Mesothelial cell of epicardium (in vitro differentiated cells): ENCODE measurements at places on chromosomes 13 and 19.

- no peak overlapping the region for H3K27ac ChIP-seq
- DNase-seq = no peak
Measured at GRCh38 chr19:30999726-31000125, 349.5 kb downstream of the TSHZ3 start.

DNA sequence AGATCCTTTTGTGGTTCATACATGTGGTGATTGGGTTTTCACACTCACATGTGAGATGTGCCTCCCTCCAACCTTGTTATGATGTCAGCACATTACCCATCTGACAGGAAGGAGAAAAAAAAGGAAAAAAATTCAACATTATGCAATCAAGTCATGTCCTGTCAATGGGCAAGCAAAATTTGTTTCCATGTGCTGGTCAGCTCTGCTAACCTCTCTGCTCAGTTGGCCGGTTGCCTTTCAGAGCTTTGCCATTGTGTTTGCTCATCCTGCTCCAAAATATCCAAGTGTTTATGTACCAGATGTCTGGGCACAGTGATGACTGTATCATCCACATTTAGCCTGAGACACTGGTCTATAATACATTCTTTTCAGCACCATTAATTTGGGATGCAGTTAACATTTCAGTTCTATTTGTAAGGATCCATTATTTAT is 27.0 kb upstream of the METTL21C start:
- no peak overlapping the region for H3K27ac ChIP-seq
- no peaks in the 10 kb centered on the region for H3K36me3 ChIP-seq
- no peak overlapping the region for H3K4me3 ChIP-seq
- H3K4me1 ChIP-seq = no peaks in the 10 kb centered on the region
- no peak for DNase-seq
- no peaks in the 10 kb centered on the region for H3K27me3 ChIP-seq

- no peak overlapping the region for H3K27ac ChIP-seq
- no peak overlapping the region for H3K4me3 ChIP-seq
- H3K36me3 ChIP-seq = no peaks in the 10 kb centered on the region
- H3K27me3 ChIP-seq = no peaks in the 10 kb centered on the region
- no peak for DNase-seq
- no peaks in the 10 kb centered on the region for H3K4me1 ChIP-seq
Measured at GRCh38 chr19:38606131-38606530, 11.6 kb downstream of the MAP4K1 start.

GRCh38 chr19:23762884-23763711 is 4.4 kb upstream of the ZNF681 start:
- H3K27me3 ChIP-seq = no peaks in the 10 kb centered on the region
- H3K4me1 ChIP-seq = peaks cover 23% of the 10 kb centered on the region
- peak overlapping the region; percentile 98 for H3K27ac ChIP-seq
- H3K4me3 ChIP-seq = peak overlapping the region; percentile 94
- peaks cover 6% of the 10 kb centered on the region for H3K36me3 ChIP-seq
- peak; percentile 93 for DNase-seq

DNA sequence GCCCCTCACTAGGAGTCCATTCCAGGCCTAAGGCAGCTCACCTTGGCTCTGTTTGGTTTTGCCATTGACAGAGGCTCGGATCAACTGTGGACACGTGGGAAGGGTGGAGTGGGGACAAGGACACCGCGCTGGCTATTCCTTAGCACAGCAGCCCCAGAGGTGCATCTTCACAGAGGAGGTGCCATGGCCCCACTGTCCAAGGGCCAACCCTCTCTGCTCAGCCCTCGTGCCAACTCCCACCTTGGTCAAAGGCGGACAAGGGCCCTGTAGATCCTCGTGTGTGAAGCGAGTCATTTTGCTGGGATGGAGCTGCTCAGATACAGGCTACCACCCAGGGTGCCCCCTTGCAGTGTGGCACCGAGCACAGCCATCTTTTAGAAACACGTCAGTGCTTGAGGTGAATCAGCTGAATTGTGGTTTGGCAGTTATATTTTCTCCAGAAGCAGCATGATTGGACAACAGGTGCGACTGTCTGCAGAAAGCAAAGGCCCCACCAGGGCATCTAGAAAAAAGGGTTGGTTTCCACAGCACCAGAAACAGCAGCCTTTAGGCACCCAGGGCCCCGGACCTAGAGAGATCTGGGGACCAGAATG is 192.1 kb upstream of the GPR12 start:
- no peak overlapping the region for H3K27ac ChIP-seq
- H3K27me3 ChIP-seq = peaks cover 55% of the 10 kb centered on the region
- DNase-seq = no peak
- no peak overlapping the region for H3K4me3 ChIP-seq
- no peaks in the 10 kb centered on the region for H3K36me3 ChIP-seq

- no peak overlapping the region for H3K4me3 ChIP-seq
- no peaks in the 10 kb centered on the region for H3K36me3 ChIP-seq
- no peak overlapping the region for H3K27ac ChIP-seq
- peaks cover 18% of the 10 kb centered on the region for H3K4me1 ChIP-seq
- DNase-seq = no peak
- H3K27me3 ChIP-seq = no peaks in the 10 kb centered on the region
Measured at GRCh38 chr19:1177322-1178114, 3.5 kb upstream of the SBNO2 start.

GRCh38 chr19:57914531-57914930 is 1.9 kb downstream of the ZNF417 start:
- peaks cover 31% of the 10 kb centered on the region for H3K36me3 ChIP-seq
- no peaks in the 10 kb centered on the region for H3K27me3 ChIP-seq
- no peak for DNase-seq
- peaks cover 17% of the 10 kb centered on the region for H3K4me1 ChIP-seq

- no peaks in the 10 kb centered on the region for H3K36me3 ChIP-seq
- H3K27me3 ChIP-seq = no peaks in the 10 kb centered on the region
- H3K27ac ChIP-seq = no peak overlapping the region
- H3K4me3 ChIP-seq = no peak overlapping the region
Measured at GRCh38 chr13:75129331-75129730, 352.6 kb downstream of the TBC1D4 start.

DNA sequence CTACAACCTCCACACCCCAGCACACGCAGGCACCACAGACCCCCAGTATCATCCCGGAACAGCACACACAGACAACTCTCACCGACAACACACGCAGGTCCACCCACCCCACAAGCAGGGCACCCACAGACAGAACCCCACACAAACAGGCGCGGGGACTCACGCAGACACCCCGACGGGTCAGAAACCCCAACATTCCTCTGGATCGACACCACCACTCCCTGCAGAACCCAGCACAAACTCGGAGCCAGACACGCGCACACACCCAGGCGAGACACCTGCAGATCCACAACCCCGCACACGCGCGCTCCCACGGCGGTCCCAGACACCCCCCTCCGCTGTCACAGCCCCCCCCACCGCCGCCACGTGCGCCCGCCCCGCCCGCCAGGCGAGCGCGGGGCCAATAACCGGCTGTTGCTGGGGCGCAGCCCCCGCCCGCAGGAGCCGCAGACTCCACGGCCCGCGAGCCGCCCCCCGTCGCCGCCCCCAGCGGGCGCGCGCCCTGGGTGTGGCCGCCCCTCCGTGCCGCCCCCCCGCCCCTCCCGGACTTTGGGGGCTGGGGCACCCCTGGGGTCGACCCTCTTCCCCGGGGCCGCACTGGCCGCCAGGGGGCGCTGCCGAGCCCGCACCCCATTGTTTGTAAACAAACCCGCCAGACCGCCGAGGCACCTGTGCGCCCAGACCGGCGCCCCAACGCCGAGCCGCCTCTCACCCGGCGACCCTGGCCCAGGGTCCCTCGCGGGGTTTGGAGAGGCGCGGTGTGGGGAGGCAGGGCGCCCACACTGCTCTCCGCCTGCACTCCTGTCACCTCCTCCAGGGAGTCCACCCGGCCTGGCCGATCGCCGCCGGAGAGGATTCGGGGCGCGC is 712 bp downstream of the BBC3 start:
- DNase-seq = peak; percentile 82
- no peak overlapping the region for H3K27ac ChIP-seq
- peaks cover 31% of the 10 kb centered on the region for H3K4me1 ChIP-seq
- no peaks in the 10 kb centered on the region for H3K27me3 ChIP-seq
- H3K4me3 ChIP-seq = peak overlapping the region; percentile 41

DNA sequence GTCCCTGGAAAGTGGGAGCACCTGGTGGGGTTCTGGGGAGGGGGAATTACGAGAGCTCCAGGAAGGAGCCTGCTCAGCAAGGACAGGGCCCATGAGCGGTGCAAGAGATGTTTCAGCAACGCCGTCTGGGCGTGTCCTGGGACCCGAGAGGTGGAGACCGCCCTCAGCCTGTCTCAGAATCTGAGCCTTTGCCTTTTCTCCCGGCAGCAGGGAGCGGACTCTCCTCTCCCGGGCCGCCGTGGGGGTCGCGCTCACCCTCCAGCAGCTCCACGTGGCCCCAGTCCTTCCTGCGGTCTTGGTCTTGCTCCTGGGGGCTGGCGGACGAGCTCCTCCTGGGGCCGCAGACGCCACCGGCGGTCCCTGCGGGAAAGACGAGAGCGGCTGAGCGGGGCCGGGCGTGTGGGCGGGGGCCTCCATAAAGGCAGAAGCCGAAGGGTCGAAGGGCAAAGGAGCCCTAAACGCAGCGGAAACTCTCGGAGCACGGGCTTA is 714 bp downstream of the POLRMT start:
- no peak for DNase-seq
- H3K4me3 ChIP-seq = peak overlapping the region; percentile 87
- peaks cover 6% of the 10 kb centered on the region for H3K27me3 ChIP-seq
- H3K4me1 ChIP-seq = peaks cover 7% of the 10 kb centered on the region

GRCh38 chr19:14495672-14496028 is 277 bp downstream of the GIPC1 start:
- peaks cover 13% of the 10 kb centered on the region for H3K36me3 ChIP-seq
- no peak for DNase-seq
- no peaks in the 10 kb centered on the region for H3K27me3 ChIP-seq
- peak overlapping the region; percentile 84 for H3K4me3 ChIP-seq
- H3K4me1 ChIP-seq = peaks cover 25% of the 10 kb centered on the region

DNA sequence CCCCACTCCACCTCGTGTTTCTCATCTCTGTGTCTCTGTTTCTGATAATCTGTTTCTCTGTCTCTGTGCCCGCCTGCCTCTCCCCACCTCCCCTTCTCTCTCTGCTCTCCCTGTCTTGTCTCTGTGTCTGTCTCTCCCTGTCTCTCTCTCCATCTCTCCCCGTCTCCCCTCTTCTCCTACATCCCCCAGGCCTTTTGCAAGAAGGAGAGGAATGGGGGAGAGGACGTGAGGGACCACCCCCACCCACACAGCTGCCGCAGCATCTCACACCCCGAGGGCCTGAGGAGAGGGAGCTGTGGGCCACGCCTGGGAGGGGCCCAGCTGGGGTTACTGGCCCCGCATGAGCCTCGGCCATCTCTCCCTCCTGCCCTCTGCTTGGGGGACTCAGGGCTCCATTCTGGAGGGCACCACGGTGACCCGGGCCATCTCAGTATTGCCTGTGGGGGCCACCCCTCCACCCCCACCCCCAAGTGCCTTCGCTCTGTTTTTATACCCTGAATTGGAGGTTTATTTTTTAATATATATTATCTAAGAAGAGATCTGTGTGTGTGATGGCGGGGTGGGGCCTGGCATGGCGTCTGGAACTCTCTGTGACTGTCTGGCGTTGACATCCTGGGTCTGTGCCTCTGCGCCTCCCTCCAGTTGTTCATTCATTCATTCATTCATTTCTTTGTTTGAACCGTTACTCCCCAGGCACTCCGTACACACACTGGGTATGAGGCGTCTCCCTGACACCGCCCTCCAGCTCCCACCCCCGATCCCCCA is 21.2 kb downstream of the ERFL start:
- H3K4me3 ChIP-seq = no peak overlapping the region
- DNase-seq = no peak
- H3K27me3 ChIP-seq = peaks cover 31% of the 10 kb centered on the region
- H3K27ac ChIP-seq = peak overlapping the region; percentile 43
- H3K36me3 ChIP-seq = peaks cover 19% of the 10 kb centered on the region

- no peaks in the 10 kb centered on the region for H3K4me1 ChIP-seq
- no peak overlapping the region for H3K27ac ChIP-seq
- DNase-seq = no peak
- H3K27me3 ChIP-seq = peaks cover 6% of the 10 kb centered on the region
Measured at GRCh38 chr13:32545083-32545482, 6.5 kb upstream of the N4BP2L2 start.

- no peaks in the 10 kb centered on the region for H3K4me1 ChIP-seq
- H3K4me3 ChIP-seq = no peak overlapping the region
- no peaks in the 10 kb centered on the region for H3K27me3 ChIP-seq
- H3K36me3 ChIP-seq = peaks cover 8% of the 10 kb centered on the region
Measured at GRCh38 chr13:110644892-110645521, 29.7 kb downstream of the NAXD start.

- peak overlapping the region; percentile 80 for H3K4me3 ChIP-seq
- peaks cover 25% of the 10 kb centered on the region for H3K27me3 ChIP-seq
- peak overlapping the region; percentile 47 for H3K27ac ChIP-seq
- no peaks in the 10 kb centered on the region for H3K36me3 ChIP-seq
- peaks cover 13% of the 10 kb centered on the region for H3K4me1 ChIP-seq
Measured at GRCh38 chr19:489418-490196, 6.7 kb upstream of the MADCAM1 start.

- DNase-seq = no peak
- peaks cover 21% of the 10 kb centered on the region for H3K4me1 ChIP-seq
- H3K36me3 ChIP-seq = peaks cover 2% of the 10 kb centered on the region
- H3K27ac ChIP-seq = peak overlapping the region; percentile 96
Measured at GRCh38 chr13:113297370-113298042, 467 bp downstream of the LAMP1 start.

DNA sequence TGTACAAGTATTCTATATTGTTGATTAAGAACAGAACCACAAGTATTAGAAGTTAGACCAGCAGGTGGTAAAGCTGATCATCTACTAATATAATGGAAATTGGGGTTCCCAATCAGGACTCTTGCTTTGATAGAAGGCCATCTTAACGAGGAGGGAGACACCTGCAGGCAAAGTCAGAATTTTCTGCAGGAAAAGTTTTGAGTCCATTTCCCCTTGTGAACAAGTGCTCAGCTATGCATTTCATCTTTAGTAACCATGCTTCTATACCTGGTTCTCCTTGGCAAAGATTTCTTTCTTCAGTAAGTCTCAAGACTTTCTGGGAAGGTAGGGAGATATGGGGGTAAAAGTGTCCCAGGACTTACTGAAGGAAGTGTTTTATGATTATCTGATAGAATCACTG is 36.1 kb upstream of the USPL1 start:
- H3K4me3 ChIP-seq = no peak overlapping the region
- H3K36me3 ChIP-seq = no peaks in the 10 kb centered on the region
- H3K4me1 ChIP-seq = peaks cover 11% of the 10 kb centered on the region
- H3K27me3 ChIP-seq = no peaks in the 10 kb centered on the region
- no peak overlapping the region for H3K27ac ChIP-seq

GRCh38 chr13:40231311-40231710 is 435.1 kb downstream of the FOXO1 start:
- H3K4me1 ChIP-seq = peaks cover 59% of the 10 kb centered on the region
- no peak overlapping the region for H3K27ac ChIP-seq
- no peak for DNase-seq

- no peaks in the 10 kb centered on the region for H3K36me3 ChIP-seq
- no peak overlapping the region for H3K27ac ChIP-seq
- no peak for DNase-seq
Measured at GRCh38 chr13:90438576-90438975, 908.9 kb upstream of the MIR17HG start.

- peaks cover 22% of the 10 kb centered on the region for H3K36me3 ChIP-seq
- no peaks in the 10 kb centered on the region for H3K27me3 ChIP-seq
- H3K4me1 ChIP-seq = peaks cover 18% of the 10 kb centered on the region
- H3K27ac ChIP-seq = peak overlapping the region; percentile 77
- DNase-seq = no peak
- peak overlapping the region; percentile 96 for H3K4me3 ChIP-seq
Measured at GRCh38 chr19:48170817-48171347, 402 bp downstream of the ZSWIM9 start.
